ENCODE measurements at places on chromosomes 16 and 17.

GRCh38 chr16:54718376-54718775, 212.3 kb upstream of the IRX5 start:
- DNase-seq, result no peak

GRCh38 chr17:78316867-78317789, 42.7 kb downstream of the SOCS3 start:
- DNase-seq, result peak; percentile 45

DNA sequence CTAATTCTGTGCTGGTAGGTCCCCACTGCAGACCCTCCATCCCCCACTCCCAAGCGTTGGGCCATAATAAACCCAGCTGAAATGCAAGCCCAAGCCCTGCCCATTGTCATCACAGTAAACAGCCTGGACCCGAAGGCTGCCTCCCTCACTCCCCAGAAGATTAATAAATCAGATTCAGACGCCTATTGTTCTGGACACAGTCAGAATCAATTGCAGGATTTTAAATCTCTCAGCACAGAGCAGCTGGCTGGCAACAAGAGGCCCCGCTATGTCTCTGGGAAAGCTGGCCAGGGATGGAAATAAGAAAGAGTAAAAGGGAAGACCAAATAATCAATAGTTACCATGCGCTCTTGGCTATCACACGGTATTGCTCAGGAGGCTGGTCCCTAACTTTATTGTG, 93.9 kb downstream of the C17orf67 start:
- DNase-seq, result no peak

DNA sequence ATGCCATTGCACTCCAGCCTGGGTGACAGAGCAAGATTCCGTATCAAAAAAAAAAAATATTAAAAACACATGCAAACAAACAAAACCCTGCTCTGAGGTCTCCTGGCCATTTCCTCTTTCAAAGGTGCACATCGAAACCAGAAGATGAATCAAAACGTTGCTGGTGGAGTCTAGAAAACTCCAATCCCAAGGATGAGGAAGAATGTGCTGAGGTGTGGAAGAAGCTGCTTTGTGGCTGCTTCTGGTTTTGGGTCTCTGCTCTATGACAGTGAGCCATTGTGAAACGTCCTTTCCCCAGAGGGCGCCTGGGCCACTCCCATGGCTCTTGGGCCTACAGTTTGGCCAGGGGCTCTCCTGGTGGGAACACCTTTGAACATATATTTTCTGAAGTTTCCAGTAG, 112.6 kb downstream of the IRF8 start:
- no peak for DNase-seq

GRCh38 chr16:15644267-15644961, 1.5 kb upstream of the MARF1 start:
- DNase-seq, result peak; percentile 52

DNA sequence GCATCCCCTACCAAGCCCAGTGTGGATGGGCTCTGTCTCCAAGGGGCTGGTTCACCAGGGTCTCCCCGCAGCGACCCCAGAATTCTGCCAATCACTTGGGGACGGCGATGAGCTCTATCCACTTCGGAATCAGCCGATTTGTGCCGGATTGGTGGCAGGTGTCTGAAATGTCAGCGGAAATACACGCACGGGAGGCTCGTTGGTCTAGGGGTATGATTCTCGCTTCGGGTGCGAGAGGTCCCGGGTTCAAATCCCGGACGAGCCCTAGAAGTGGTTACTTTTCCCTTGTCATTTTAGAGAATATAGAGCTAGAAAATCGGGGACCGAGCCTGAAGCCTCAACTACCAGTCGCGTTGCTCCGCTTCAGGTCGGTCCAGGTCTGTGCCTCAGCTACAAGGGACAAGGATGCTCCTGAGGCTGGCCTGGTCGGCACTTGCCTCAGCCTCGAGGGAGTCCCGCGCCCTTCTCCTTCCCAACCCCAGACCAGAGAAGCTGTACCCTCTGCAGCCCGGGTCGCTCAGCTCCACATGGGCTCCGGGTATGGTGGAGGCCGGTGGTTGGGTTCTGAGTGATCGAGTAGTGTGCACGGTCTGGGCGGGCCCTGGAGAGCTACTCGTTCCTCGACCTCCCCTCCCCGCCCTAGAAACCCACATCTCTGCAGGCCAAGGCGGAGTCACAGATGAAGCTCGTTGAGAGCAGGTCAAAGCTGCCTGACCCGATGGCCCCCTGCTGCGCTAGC, 16.0 kb upstream of the OR1F1 start:
- DNase-seq, result peak; percentile 28

DNA sequence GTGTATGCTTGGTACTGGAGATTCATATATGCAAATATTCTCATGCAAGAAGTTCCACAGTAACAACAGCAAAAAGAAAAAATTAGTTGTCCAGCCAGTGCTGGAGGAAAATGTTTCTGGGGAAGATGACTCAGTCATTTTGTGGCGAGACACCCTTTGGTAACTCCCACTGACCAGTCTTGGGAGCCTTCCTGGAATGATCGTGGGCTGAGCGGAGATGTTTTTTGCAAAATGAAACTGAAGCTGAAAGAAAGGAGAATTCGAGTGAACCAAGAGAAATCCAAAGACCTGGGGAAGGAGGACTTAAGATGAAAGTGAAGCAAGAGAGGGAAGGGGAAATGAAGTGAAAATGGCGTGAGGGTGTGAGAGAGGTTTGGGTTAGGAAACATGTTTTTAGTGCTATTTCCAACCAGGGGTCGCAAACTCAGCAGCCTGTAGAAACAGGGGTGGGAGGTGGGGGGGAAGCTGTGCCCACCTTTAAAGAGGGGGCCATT, 5.2 kb downstream of the ITPRIPL2 start:
- peak; percentile 90 for DNase-seq

DNA sequence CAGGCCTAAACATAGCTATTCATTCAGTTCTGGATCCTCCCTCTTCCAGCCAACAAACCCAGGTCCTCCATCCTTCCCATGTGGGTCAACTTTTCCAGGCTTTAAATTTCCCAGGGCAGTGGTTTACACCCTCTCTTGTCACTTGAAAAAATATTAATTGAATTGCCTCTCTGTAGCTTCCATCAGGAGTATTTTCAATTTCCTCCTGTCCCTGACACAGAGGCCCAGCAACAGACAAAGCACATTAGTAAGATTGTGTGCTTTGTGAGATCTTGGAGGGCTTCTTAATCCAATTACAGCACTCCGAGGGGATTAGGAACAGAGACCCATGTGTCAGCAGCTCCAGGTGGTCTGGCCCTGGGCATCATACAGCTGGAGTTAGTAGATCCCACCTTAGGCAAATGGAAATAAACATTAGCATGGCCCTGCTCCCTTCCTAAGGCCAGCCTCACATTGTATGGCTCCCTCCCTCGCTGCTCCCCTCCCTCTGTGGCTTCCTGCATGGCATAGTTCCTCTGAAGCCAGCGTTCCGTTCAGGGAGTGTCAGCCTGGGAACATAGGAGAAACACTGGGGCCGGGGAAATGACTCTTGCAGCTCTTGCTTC, 132.7 kb upstream of the HSBP1 start:
- no peak for DNase-seq

DNA sequence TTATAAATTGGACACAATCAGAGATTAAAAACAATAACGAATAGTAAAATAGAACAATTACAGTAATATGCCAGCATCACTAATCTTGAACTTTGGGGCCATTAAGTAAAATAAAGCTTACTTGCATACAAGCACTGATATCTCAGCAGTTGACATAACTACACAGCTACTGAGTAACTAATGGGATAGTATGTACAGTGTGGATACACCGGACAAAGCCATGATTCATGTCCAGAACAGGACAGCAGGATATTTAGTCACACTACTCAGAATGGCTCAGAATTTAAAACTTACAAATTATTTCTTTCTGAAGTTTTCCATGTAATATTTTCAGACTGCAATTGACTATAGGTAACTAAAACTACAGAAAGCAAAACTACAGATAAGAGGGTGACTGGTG, 427.5 kb downstream of the CDH13 start:
- DNase-seq, result no peak

- DNase-seq, result no peak
These were observed 17.0 kb upstream of the EXOC7 start for GRCh38 chr17:76120658-76121008.

DNA sequence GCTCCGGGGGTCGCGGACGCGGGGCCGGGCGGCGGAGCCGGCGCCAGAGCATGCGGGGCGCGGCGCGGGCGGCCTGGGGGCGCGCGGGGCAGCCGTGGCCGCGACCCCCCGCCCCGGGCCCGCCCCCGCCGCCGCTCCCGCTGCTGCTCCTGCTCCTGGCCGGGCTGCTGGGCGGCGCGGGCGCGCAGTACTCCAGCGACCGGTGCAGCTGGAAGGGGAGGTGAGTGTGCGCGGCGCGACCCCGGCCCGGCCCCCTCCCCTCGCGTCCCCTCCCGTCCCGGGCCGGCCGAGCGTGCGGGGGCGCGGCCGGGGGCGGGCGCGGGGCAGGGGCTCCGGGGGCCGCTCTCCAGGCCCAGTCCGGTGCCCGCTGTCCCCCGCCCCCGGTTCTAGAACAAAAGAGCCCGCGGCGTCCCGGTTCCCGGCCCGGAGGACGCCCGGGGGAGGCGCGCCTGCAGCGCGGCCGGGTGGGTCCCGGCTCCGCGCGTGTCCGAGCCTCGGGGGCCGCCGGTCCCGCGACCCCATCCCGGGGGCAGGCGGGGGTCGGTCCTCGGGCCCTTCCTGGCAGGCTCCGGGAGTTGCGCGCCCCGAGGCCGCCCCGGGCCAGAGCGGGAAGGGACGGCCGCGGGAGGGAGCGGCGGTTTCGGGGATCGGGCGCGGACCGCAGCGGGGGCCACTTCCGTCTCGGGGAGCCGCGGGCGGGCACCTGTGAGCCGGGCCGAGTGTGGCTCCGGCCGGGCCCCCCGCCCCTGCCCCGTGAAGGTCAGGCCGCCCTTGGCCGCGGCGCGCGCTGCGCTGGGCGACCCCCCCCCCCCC, 563 bp downstream of the METRNL start:
- no peak for DNase-seq

- DNase-seq, result no peak
These were observed 4.4 kb downstream of the ESRP2 start for GRCh38 chr16:68231384-68232136.

DNA sequence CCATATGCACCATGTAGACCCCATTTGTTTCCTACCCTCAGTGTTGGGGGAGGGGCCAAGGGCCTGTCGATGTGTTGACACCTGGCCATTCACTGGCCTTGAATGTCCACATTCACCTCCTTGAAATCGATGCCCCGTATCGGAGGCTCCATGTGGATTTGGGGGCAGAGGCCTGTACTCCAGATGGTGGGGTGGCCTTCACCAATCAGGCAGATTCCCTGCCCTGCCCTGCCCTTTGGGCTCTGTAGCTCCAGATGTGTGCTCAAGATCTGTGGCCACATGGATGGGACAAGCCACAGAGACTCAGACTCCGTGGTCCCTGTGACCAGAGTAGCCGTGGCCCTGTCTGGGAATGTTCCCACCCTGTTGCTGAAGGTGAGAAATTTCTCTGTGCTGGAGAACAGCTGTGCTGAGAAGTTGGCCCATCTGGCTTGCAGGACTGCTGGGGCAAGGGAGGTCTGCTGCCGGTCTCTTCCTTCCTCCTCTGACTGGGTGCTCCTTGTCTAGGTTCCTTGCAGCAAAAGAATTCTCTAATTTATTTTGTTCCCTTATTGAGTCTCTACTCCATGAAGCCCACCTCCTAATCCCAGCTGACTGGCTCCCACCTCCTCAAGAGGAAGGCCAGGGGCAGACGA, 221.3 kb downstream of the SEC14L1 start:
- no peak for DNase-seq

GRCh38 chr16:56303880-56304279, 112.6 kb downstream of the GNAO1 start:
- no peak for DNase-seq

GRCh38 chr16:2243781-2244180, 7.5 kb downstream of the DNASE1L2 start:
- no peak for DNase-seq

GRCh38 chr17:8922451-8922850, 43.1 kb downstream of the PIK3R5 start:
- DNase-seq, result peak; percentile 90

DNA sequence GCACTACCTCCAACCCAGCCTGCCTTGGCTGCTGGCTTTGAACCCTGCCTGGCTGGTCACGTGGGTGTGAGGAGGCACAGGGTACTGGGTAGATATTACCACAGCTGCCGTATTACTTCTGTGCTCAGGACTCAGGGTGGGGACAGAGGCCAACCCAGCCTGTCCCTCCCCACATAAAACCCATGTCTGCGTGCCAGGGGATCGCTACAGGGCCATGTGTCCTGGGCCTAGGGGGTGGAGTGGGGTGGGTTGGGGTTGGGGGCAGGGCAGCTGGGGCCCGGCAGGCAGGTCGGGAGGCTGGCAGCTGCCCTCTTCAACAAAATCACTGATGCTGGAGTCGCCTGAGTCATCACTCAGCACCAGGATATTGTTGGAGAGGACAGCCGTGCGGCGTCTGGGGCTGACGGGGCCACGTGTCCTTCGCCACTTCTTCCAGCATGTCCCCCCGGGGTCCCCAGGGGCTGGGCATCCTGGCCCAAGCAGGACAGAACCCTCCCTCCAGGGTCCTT, 39.7 kb upstream of the PVALEF start:
- peak; percentile 45 for DNase-seq

DNA sequence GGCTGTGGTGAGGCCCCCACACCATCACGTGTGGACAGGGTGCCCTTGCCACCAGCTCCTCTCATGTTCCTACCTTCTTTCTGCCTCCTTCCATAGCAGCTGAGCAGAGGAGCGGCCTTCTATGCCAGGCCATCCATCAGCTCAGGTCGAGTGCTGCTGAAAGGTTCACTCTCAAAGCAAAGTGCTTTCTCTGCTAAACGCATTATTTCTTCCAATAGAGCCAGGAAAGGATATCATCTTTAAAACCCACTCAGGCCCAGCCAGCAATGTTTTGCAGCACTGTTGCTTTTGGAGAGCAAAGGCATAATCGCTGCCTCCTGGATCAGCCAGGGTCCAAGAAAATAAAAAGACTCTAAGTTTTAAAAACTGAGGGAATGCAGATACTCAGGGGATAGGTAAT, 54.9 kb upstream of the GPRC5B start:
- DNase-seq, result no peak
